ENCODE measurements at places on chromosomes 11 and 22. TPM values are rescaled to one million over a fixed set of nuclear protein-coding genes. Genes with fewer than 3 reads are reported as not detected.

Gene AQP11
- total RNA-seq = 4.3 TPM

Gene KRTAP5-9
- total RNA-seq = not detected

DNA sequence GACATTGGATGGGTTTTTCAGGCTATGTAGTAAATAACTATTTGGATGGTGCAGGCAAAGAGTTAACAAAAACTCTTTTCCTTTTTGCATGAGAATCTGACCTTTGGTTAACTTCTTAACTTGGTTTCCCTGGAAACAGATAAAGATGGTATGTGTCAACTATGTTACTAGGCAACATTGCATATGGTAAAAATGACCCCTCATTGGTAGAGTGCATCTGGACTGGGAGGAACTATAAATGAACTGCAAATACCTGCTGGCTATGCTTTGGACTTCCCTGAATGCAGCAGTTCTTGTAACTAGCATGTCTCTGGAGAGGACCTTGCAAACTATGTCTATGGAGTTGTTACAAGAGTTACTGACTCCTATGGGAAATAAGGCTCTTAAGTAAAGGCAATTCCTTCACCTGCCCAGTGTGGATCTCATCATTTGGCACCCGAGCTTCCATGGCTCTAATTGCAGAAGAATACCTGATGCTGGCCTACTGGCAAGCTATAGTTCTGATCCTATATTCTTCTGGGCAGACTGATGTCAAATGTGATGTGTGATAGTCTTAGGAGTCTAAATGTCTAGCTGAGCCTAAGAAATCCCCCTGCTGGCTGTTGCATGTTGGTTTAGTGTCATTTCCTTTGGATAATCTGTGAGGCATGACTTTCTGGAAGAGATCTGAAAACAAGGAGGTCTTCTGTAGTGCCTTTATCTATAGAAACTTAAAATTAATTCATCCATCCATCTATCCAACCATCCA lies 126.7 kb upstream of the MTMR2 start:
- peak; percentile 38 for DNase-seq

DNA sequence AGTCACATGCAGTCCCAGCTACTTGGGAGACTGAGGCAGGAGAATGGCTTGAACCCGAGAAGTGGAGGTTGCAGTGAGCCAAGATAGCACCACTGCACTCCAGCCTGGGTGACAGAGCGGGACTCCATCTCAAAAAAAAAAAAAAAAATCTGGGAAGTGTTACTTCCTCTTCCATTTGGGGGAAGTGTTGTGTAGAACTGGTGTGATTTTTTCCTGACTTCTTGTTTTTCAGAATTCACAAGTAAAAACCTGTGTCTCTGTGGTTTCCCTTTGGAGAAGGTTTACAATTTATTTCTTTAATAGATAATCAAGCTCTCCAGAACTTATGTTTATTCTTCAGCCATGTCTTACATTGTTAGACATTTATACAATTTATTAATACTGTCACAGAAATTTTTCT lies 396.1 kb downstream of the BRD1 start:
- no peak for DNase-seq

GRCh38 chr11:2587132-2587930 lies 112.5 kb downstream of the KCNQ1OT1 start:
- DNase-seq = no peak

GRCh38 chr11:59273373-59273841 lies 60.7 kb upstream of the MPEG1 start:
- no peak for DNase-seq
